Spleen (tissue), 13 donors: ENCODE measurements at places on chromosomes 1 and 21.

GRCh38 chr1:30466026-30466425, 257.4 kb downstream of the MATN1 start:
- H3K27me3 ChIP-seq = peaks cover 42% of the 10 kb centered on the region
- no peaks in the 10 kb centered on the region for H3K36me3 ChIP-seq
- H3K4me3 ChIP-seq = no peak overlapping the region
- no peaks in the 10 kb centered on the region for H3K4me1 ChIP-seq
- peak; percentile 24 for DNase-seq

DNA sequence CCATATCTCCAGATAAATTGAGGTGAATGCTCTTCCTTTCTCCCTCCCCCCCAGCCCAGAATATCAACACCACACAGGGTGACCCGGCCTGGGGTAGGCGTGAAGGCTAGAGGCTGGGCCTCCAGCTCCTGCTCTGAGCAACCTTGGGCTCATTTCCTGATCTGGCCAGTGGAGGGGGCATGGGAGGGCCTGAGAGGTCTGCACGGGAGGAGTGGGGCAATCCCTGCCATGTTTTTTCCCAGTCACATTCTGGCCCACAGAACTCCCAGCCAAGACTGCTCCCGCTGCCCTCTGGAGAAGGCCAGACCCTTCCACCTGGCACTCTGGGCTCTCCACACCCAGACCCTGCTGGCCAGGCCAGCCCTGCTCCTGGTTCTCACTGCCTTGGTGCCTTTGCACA, 3.9 kb downstream of the CLDN19 start:
- no peak overlapping the region for H3K27ac ChIP-seq
- peaks cover 19% of the 10 kb centered on the region for H3K4me1 ChIP-seq
- no peaks in the 10 kb centered on the region for H3K27me3 ChIP-seq
- DNase-seq = no peak
- no peaks in the 10 kb centered on the region for H3K36me3 ChIP-seq
- H3K4me3 ChIP-seq = no peak overlapping the region

DNA sequence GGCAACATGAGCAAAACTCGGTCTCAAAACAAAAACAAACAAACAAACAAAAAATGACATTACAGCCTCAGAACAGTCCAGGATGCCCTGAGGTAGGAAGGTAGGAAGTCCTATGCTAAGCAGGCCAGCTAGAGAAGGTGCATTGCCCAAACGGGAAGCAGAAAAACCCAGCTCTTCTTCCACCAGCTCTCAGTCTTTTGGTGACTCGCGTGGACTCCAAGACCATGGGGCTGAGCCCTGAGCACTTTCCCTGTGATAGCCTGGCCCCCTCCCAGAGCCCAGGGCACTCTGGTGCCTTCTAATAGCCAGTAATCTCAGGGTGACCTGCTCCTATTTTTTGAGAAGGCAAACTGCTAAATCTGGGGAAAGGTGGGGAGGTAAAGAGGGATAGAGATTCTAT, 16.1 kb downstream of the PHLDA3 start:
- H3K4me3 ChIP-seq = no peak overlapping the region
- H3K27ac ChIP-seq = no peak overlapping the region
- no peaks in the 10 kb centered on the region for H3K27me3 ChIP-seq
- H3K36me3 ChIP-seq = no peaks in the 10 kb centered on the region
- peaks cover 15% of the 10 kb centered on the region for H3K4me1 ChIP-seq

GRCh38 chr1:209774592-209774991, 9.8 kb downstream of the C1orf74 start:
- no peaks in the 10 kb centered on the region for H3K27me3 ChIP-seq
- DNase-seq = no peak
- peak overlapping the region; percentile 49 for H3K27ac ChIP-seq
- H3K4me3 ChIP-seq = no peak overlapping the region
- H3K36me3 ChIP-seq = peaks cover 6% of the 10 kb centered on the region
- H3K4me1 ChIP-seq = peaks cover 73% of the 10 kb centered on the region

DNA sequence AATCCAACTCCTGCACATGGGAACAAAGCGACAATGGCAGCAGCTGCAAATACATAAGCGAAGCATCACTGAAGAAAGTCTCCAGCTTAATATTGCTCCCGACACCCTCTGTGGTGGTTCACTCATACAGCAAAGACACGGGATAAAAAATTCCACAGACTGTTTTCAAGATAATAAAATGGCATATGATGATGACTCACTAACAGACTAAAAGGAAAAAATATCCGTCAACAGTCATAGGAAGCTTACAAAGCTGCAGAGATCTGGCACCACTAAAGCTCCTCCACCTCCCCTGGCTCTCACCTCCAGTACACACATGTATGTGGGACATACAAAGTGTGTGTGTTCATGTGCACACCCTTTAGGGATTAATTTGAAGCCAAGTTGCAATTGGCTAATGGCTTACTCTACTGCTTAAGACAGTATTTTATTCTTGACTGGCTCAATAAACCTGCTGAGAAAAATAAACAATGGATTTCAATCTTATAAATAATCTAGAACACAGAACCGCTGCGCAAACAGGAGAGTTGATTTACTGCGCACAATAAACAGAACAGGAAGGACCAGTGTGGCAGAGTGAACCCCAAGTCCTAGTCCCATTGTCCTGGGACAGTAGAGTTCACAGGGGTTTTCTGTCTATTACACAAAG, 94.4 kb downstream of the SLC45A1 start:
- H3K27ac ChIP-seq = peak overlapping the region; percentile 16
- no peaks in the 10 kb centered on the region for H3K36me3 ChIP-seq
- H3K4me3 ChIP-seq = no peak overlapping the region
- no peak for DNase-seq

DNA sequence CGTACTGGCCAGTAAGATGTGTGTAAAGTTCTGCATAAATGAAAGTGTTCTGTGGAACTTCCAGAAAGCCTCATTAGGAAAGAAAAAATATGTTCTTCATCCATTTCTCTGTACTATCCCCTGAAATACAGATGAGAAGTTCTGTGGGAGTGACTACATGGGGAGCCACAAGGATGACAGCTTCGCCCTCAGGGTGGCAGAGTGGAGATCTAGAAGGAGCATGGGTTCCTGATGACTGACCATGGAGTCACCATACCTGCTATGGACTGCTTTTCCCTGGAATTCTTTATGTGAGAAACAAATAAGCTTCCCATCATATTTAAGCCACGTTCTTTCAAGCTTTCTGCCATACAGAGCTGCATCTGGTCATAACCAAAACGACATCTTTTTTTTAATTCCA, 113.9 kb upstream of the RGS1 start:
- H3K27me3 ChIP-seq = no peaks in the 10 kb centered on the region
- no peak for DNase-seq
- H3K4me1 ChIP-seq = no peaks in the 10 kb centered on the region
- no peak overlapping the region for H3K4me3 ChIP-seq

GRCh38 chr1:69595486-69595885, 27.8 kb downstream of the LRRC7 start:
- no peaks in the 10 kb centered on the region for H3K36me3 ChIP-seq
- no peaks in the 10 kb centered on the region for H3K4me1 ChIP-seq
- no peak overlapping the region for H3K27ac ChIP-seq
- H3K27me3 ChIP-seq = no peaks in the 10 kb centered on the region

DNA sequence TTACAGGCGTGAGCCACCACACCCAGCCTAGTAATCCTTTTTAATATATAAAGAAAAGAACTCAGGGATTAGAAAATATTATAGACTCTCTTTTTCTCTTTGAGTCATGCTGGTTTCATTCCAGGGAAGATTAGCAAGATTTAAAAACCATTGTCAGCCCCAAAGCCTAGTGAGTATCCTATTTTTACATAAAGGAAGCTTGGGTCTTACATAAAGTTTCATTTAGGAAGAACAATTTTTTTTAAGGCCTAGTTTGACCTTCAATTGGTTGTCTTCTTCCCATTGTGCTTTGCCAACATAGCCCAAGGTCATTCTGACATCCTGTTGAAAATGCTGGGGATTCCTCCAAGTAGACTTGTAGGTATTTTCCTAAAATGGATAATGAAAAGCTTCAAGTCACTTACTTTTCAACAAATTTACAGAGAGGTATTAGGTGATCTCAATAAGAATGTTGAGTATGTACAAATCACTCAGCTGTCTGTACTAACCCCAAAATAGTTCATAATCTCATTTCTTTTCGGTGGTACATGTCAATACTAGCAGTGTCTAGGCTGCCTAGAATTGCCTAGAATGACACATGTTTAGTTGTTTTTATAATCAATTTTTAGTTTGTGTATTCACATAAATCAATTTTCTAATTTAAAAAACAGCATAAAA, 4.3 kb upstream of the KIF14 start:
- H3K27me3 ChIP-seq = no peaks in the 10 kb centered on the region
- peak overlapping the region; percentile 59 for H3K27ac ChIP-seq
- no peaks in the 10 kb centered on the region for H3K36me3 ChIP-seq

DNA sequence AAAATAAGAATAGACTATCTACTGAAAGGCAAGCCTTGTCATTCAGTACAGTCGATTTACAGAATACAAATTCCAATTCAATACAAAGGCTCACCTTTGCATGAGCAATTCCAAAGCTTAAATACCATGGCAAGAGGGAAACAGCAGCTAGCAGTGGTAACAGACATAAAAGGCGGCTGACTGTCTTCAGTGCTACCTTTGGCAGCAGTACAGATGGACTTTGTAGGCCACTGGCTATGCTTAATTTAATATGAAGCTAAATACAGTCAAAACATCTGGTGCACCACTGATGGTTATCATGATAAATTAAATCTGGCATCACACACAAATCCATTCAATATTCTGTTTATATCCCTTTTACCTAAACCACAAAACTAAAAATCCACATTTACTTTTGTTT, 62.4 kb downstream of the RERE start:
- H3K36me3 ChIP-seq = no peaks in the 10 kb centered on the region
- H3K27ac ChIP-seq = no peak overlapping the region

GRCh38 chr1:109228167-109228566, 14.4 kb downstream of the SARS1 start:
- DNase-seq = no peak
- peaks cover 3% of the 10 kb centered on the region for H3K36me3 ChIP-seq
- no peaks in the 10 kb centered on the region for H3K27me3 ChIP-seq
- H3K4me3 ChIP-seq = no peak overlapping the region
- H3K4me1 ChIP-seq = peaks cover 6% of the 10 kb centered on the region
- no peak overlapping the region for H3K27ac ChIP-seq

- peaks cover 23% of the 10 kb centered on the region for H3K36me3 ChIP-seq
- H3K4me3 ChIP-seq = peak overlapping the region; percentile 93
- peaks cover 71% of the 10 kb centered on the region for H3K4me1 ChIP-seq
- no peaks in the 10 kb centered on the region for H3K27me3 ChIP-seq
- H3K27ac ChIP-seq = peak overlapping the region; percentile 77
Measured at GRCh38 chr21:44919913-44920693, 596 bp downstream of the ITGB2 start.

DNA sequence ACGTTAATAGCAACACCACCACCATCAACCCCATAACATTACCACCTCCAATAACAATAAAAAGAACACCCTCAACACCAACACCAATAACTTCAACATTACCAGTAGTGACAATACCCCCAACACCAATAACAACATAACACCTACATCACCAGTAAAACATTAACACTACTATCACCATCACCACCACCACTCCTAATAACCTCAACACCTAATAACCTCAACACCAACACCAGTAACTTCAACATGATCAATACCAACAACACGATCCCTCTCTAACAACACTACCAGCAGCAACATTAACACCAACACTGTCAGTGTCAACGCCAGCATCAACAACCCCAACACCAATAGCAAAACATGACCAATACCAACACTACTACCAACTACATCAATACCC, 57.2 kb downstream of the TAS1R2 start:
- H3K4me1 ChIP-seq = no peaks in the 10 kb centered on the region
- no peaks in the 10 kb centered on the region for H3K36me3 ChIP-seq
- H3K4me3 ChIP-seq = no peak overlapping the region
- DNase-seq = no peak

DNA sequence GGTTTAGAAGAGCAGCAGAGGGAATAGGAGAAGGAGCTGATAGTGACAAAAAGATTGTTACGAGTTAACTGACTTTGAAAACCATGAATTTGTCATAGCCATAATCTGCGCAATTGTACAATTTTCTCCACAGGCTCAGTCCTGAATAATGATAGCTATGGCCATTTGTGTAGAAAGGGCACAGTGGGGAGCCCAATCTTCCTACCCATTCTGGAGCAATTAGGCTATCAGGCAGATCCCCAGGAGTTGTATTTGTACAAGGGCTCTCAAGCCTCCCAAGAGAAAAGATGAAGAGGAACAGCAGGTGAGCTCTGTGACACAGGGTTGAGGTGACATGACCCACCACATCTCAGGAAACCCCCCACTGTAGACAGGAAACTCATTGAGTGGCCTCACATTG, 42.1 kb upstream of the SAMD13 start:
- no peak overlapping the region for H3K27ac ChIP-seq
- no peak overlapping the region for H3K4me3 ChIP-seq
- no peaks in the 10 kb centered on the region for H3K4me1 ChIP-seq
- no peaks in the 10 kb centered on the region for H3K36me3 ChIP-seq
- no peaks in the 10 kb centered on the region for H3K27me3 ChIP-seq

- no peaks in the 10 kb centered on the region for H3K36me3 ChIP-seq
- H3K4me1 ChIP-seq = peaks cover 38% of the 10 kb centered on the region
- no peak for DNase-seq
- H3K4me3 ChIP-seq = no peak overlapping the region
- H3K27me3 ChIP-seq = no peaks in the 10 kb centered on the region
Measured at GRCh38 chr1:15260418-15261154, 13.6 kb downstream of the FHAD1 start.
